ENCODE measurements at places on chromosomes 16 and 17.

DNA sequence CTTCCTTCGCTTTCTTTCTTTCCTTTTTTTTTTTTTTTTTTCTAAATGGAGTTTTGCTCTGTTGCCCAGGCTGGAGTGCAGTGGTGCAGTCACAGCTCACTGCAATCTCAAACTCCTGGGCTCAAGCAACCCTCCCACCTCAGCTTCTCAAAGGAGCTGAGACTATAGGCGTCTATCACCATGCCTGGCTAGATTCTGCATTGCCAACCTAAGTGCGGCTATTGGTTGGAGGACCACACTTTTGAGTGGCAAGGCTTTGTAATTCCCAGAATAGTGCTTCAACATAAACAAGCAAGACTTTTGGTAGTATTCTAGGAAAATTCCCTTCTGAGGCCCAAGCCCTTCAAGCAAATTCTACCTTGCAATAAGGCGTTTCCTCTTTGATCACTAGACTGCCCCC is 107.8 kb downstream of the YPEL2 start:
- DNase-seq, result no peak

DNA sequence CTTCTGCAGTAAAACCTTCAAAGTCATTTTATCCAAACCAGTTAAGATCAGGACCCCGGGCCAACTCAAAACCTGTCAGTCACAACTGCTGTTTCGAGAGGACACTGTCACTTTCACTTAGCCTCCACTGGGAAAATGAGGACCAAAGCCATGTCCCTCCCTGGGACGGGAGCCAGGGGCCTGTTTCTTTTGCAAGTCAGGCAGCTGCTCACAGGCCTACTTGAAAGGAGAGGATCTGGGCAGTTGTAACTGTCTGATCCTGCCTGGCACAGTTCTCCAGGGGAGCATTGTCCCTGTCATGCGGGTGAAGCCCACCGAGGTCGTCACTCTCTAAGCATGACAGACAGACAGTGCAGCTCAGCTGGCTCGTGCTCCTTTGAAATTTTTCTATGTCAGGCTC is 276.2 kb downstream of the NPIPA8 start:
- no peak for DNase-seq

DNA sequence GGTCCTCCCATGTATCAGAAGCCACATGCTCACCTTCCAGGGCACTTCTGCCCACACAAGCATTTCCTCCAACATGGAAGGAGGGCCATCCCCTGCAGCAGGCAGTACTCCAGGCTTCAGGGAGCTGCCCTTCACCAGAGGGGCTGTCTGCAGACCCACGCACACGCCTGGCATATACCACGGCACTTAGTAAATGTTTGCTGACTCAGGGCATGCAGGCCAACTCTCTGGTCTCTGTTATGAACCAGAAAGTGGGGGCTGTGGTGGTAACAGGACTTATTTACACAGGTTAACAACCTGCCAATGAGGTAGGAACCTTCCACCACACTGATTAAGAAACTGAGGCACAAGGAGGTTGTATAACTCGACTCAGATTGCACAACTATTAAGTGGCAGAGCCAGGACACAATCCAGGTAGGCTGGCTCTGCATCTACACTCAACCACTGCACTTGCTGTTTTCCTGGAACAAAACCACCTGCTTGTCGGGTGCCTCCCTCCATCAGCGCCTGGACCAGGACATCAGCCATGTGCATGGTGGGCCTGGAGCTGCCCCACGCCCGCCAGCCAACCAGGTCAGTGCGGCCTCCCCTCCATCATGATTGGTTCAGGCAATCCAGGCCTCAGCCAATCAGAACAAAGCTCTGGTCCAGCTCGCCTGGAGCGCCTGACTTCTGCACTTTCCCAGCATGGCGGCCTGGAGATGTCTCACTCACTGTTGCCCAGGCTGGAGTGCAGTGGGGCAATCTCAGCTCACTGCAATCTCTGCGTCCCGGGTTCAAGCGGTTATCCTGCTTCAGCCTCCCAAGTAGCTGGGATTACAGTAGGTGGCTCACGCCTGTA is 19.2 kb downstream of the ACTG1 start:
- no peak for DNase-seq

GRCh38 chr17:15264542-15264941 is 584 bp downstream of the PMP22 start:
- no peak for DNase-seq

GRCh38 chr16:31223044-31223443 is 6.1 kb upstream of the PYDC1 start:
- DNase-seq, result no peak

- no peak for DNase-seq
These were observed 7.7 kb downstream of the METRNL start for GRCh38 chr17:83086907-83087787.

GRCh38 chr16:53061701-53062159 is 6.9 kb downstream of the CHD9 start:
- DNase-seq, result peak; percentile 25

DNA sequence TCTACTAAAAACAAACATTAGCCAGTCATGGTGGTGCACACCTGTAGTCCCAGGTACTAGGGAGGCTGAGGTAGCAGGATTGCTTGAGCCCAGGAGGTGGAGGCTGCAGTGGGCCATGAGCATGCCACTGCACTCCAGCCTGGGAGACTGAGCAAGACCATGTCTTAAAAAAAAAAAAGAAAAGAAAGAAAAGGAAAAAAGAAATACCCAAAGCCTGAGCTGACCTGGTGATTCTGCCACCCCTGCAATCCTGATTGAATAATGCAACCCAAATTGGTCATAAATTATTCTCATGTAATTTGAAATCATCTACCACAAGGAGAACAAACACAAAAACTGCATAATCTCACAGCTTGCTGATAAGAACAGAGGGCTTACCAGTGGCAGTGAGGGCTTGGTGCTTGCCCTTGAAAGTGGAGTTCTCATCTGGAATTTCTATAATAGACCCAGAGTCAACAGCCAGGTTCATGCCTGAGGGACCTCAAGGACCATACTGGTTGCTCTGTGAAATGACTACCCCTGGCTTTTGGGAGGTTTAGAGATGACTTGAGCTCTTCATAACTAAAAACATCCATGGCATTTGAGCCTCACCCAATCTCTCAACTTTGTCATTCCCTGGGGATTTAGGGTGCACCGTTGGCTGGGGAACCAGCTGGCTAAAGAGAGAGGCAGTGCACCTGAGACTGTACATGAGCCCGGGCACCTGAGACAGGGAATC is 35.4 kb upstream of the TMC5 start:
- no peak for DNase-seq

DNA sequence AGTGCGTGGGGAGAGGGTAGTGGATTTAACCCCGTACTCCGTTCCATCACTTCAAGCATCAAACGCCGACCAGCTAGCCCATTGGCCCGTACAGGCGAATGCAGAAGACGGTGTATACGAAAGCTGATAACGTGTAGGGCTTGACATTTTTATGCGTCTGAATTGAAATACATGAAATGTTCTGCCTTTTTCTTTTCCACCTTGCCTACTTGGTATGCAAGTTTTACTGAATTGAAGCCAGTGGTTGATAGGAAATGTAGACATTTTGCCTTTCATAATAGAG is 834 bp upstream of the STAT3 start:
- no peak for DNase-seq

- no peak for DNase-seq
These were observed 46.0 kb downstream of the KATNIP start for GRCh38 chr16:27595993-27596392.

DNA sequence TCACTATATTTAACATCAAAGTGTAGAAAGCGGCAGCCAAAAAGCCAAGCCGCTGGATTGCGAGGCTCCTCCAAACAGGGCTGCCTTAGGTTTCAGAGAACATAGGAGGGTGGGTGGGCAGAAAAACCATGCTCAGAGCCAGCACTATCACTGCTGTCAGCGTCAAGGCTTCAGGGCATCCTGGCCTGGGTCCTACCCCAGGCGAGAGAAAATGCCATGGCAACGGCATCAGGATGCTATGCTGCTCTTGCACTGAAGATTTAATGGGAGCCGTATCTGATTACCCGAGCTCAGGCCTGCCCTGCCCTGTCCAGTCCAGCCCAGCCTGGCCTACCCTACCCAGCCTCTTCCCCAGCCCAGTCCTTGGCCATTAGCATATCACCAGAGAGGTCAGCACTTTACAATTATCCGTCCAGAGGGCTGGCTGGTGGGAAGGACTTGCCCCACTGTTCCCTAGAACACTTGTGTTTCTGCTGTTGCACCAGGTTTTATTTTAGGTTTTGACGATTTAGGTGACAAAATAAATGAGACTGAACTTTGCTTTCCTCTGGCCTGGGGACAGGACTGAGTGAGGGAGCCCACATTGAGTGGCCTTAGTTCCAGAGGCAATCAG is 61.1 kb downstream of the TOM1L2 start:
- no peak for DNase-seq

GRCh38 chr17:63635787-63636186 is 13.6 kb downstream of the MAP3K3 start:
- no peak for DNase-seq

DNA sequence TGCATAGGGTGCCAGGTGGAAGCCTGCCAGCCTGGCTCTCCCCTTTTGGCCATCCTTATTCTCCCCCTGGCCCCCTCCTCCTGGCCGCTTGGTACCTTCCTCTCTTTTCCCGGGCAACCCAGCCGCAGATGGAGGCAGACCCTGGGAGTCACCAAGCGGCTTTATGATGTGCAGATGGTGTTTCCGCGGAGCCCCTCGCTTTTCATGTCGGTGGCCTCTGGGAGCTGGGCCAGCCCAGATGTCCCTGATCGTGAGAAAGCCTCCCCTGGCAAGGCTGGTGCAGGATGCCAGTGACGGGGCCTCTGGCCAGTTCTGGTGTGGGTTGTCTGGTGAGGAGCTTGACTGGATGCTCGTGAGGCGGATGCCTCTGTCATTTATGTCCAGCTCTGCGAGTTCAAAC is 18.0 kb upstream of the BRD7 start:
- no peak for DNase-seq

DNA sequence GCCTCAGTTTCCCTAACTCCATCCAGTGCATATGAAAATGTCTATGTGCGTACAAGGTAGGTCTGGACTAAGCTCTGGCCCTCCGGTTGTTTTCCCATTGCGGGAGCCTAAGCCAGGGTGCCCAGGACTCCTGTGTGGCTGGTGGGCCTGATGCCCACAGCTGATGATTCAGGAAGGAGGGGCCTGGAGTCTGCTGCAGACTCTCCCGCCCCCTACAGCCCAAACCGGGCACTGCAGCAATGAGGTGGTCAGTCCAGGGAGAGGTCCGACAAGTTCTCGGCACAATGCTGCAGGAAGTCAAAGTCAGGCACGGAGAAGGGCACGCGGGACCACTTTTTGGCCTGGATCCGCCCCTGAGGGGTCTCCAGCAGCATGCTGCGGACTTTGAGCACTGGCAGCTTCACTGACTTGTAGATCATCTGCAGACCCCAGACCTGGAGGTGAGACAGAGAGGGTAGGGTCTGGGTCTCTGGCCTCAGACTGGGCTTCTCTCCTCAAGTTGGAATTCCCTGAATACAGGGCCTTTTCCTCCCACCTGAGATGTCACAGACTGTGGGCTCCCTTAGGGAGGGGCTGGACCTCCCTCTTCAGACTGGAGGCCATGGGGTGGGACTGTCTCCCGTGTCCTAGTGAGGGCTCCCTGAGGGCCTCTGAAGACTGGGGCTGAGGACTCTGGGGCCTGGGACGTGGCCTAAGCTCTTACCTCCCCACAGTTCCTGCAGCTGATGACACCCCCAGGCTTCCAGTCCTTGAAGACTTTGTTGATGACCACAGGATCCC is 3.4 kb upstream of the ZNF385C start:
- peak; percentile 72 for DNase-seq

- no peak for DNase-seq
These were observed 46.5 kb downstream of the FAM222B start for GRCh38 chr17:28796062-28796461.

- DNase-seq, result peak; percentile 80
These were observed 27.2 kb upstream of the SKAP1 start for GRCh38 chr17:48457080-48457836.

GRCh38 chr17:71183066-71183660 is 937.7 kb upstream of the SOX9 start:
- no peak for DNase-seq

- no peak for DNase-seq
These were observed 9.5 kb upstream of the MRC2 start for GRCh38 chr17:62617894-62618472.

GRCh38 chr16:87129771-87130170 is 187.4 kb downstream of the C16orf95 start:
- no peak for DNase-seq

GRCh38 chr16:70576431-70577255 is 53.0 kb downstream of the SF3B3 start:
- DNase-seq, result no peak

- no peak for DNase-seq
These were observed 3.5 kb upstream of the ACSM3 start for GRCh38 chr16:20760346-20760745.

DNA sequence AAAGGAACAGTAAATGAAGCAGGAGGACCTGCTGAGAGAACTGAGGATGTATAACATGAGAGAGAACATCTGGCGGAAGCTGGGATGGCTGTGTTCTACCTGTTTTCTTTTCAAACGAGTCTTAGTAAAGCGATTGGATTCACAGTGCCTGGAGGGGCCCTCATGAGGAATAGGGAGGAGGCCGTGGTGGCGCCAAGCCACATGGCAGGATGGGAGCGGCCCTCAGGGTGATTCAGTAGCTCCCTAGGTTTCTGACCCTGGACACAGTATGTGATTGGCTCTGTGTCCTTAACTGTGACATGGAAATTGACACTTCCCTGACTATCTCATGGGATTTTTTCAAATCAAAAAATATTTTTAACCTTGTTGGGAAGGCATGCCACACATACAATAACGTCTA is 32.1 kb downstream of the USP43 start:
- DNase-seq, result no peak

DNA sequence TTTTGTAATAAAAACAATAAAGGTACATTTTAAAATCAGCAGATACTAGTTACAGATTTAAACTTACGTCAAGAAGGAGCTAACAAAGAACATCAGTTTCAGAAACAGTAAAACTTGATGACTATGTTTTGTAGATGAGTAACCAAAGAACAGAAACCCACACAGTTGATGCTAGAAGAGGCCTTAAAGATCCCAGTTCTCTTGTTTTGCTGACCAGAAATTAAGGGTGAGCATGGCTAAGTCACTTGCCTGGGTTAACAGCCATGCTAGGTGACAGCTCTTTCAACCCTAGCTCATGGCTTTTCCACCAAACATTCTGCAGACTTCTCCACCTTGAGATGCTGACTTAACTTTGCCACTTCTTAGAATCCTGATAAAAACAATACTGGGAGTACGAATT is 26.4 kb downstream of the STX8 start:
- DNase-seq, result no peak

Measured in stimulated activated CD4-positive, alpha-beta T cell treated with anti-CD3 and anti-CD28 coated beads, Interleukin-4, amount 100 ng/mL, for 24 hours (primary cell).